Right atrium auricular region (tissue), 2 donors: ENCODE measurements at places on chromosomes 5 and 9. TPM values are rescaled to one million over a fixed set of nuclear protein-coding genes. Genes with fewer than 3 reads are reported as not detected.

GRCh38 chr9:81562231-81563019, 126.9 kb downstream of the TLE1 start:
- peak; percentile 84 for DNase-seq

DNA sequence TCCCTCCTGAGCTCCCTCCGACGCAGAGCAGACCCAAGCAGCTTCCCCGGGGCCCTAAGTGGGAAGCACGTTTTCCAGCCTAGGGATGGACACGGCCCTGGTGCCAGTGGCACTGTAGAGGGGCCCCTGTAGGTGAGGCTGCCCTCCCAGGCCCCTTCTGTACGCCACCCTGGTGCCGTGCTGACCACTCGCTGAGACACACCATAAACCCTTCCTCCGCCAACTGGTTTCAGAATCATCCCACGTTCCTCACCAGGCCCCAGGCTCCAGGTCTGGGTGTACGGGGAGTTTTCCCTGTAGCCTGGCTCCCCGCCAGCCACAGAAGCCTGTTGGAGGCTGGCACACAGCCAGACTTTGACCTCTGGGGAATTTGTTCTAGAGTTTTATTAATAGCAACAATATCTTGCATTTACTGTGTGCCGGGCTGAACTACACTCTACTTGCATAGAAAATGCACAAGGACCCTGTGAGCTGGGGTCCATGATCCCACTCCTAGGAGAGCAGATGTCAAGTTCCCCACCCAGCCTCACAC, 18.2 kb upstream of the WDR38 start:
- DNase-seq = peak; percentile 73

GRCh38 chr5:31047007-31047406, 146.5 kb upstream of the CDH6 start:
- DNase-seq = no peak

DNA sequence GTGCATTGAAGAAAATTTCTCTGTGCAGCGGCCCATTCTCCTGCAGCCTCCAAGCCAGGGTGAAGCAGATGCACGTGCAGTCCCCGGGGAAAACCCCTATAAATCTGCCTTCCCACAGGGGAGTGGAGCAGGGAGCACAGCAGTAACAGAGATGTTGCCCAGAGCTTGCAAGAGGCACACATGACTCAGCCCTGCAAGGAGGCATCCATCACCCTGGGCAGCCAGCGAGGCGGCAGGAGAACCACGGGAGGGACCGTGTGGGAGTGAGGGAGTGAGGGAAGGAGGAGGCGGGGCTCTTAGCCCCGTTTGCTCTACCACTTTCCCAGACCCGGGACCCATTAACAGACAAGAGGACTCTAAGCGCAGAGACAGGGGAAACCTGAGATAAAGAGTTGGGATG, 96.2 kb upstream of the ARAP3 start:
- DNase-seq = no peak

- peak; percentile 70 for DNase-seq
Observed at GRCh38 chr5:39080597-39081204, 6.5 kb upstream of the RICTOR start.

DNA sequence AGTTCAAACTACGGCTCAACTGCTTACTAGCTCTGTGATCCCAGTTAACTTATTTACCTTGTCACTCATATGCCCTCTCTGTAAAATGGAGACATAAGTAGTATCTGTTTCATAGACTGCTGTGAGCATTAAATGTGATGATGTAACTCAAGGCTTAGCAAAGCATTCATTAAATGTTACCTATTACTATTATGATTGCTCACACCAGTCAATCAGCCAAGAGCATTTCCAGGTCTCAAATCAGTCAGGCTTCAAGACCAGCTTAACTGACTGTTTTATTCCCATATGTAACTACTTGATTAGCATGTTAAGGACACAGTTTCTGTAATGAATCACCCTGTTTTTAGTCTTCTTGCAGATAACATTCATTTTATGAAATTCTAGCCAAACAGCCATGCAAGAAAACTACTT, 413.3 kb downstream of the MLLT3 start:
- no peak for DNase-seq

GRCh38 chr5:113202746-113203716, 226.4 kb downstream of the DCP2 start:
- peak; percentile 92 for DNase-seq

DNA sequence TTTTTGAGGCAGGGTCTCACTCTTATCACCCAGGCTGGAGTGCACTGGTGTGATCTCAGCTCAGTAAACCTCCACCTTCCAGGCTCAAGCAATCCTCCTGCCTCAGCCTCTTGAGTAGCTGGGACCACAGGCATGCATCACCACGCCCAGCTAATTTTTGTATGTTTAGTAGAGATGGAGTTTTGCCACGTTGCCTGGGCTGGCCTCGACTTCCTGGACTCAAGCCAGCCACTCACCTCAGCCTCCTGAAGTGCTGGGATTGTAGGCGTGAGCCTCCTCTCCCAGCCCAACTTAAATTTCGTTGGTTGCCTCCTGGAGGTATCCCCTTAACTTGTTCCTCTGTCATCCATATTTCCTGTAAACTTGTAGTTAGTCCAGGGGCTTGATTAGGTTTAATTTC, 47.2 kb downstream of the RAB24 start:
- no peak for DNase-seq

SLC45A2 gene
- total RNA-seq = 0.82 TPM

- DNase-seq = no peak
Observed at GRCh38 chr9:90287567-90288274, 354.9 kb downstream of the DIRAS2 start.

DNA sequence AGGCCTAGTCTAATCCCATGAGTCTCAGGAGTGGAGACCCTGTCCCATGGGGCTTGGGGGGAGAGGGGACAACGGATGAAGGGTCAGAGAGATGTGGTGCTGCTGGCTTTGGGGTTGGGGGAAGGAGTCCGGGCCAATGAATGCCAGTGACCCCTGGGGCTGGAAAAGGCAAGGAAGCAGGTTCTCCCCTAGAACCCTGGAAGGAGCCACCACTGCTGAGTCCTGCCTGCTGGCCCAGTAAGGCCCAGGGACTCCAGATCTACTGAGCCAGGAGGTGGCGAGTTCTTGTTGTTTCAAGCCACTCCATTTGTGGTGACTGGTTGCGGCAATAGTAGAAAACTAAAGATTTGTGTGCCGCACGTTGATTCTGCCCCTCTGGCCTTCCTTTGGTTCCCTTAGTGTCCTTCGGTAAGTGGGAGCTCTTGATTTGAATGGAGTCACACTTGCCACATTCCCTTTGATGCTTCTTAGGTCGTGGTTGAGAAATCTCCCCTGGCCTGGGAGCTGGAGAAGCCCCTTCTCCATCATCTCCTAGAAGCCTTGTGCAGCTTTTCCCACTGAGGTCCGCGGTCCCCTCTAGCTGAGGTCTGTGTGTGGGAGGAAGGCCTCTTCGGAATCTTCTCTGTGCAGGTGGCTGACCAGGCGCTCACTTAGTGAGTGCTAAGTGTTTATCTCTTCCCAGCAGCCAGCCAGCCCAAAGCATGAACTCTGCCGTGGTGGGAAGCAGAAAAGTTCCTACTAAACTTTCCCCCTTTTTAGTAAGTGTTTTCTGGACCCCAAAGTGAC, 9.0 kb downstream of the FCN1 start:
- no peak for DNase-seq

GRCh38 chr9:134328841-134329575, 2.8 kb downstream of the RXRA start:
- peak; percentile 84 for DNase-seq

C9orf153 gene
- not detected for total RNA-seq

GZMA gene
- 0.55 TPM for total RNA-seq

GRCh38 chr9:130908146-130908877, 11.7 kb upstream of the QRFP start:
- no peak for DNase-seq

- DNase-seq = no peak
Observed at GRCh38 chr9:98612061-98612752, 96.5 kb downstream of the GABBR2 start.

RNF183 gene
- not detected for total RNA-seq

PCDHGB5 gene
- total RNA-seq = 9.7 TPM

BHMT2 gene
- 8.1 TPM for total RNA-seq

GBGT1 gene
- total RNA-seq = 16.8 TPM

- no peak for DNase-seq
Observed at GRCh38 chr5:143509758-143510221, 106.3 kb upstream of the NR3C1 start.

GRCh38 chr5:157900644-157901043, 41.7 kb upstream of the CLINT1 start:
- no peak for DNase-seq
